GM23338 (cell line): ENCODE measurements at places on chromosomes 11 and 22.

GRCh38 chr11:65417702-65418430 lies 4.7 kb upstream of the NEAT1 start:
- no peak overlapping the region for H3K4me3 ChIP-seq
- peaks cover 56% of the 10 kb centered on the region for H3K4me1 ChIP-seq
- no peak overlapping the region for H3K27ac ChIP-seq
- H3K27me3 ChIP-seq, result no peaks in the 10 kb centered on the region
- DNase-seq, result no peak

GRCh38 chr11:70747285-70747684 lies 349.0 kb downstream of the CTTN start:
- H3K4me3 ChIP-seq, result no peak overlapping the region
- H3K27ac ChIP-seq, result no peak overlapping the region
- H3K36me3 ChIP-seq, result no peaks in the 10 kb centered on the region; the same call in 1 of the 2 replicates
- no peaks in the 10 kb centered on the region for H3K27me3 ChIP-seq
- DNase-seq, result no peak
- peaks cover 18% of the 10 kb centered on the region; the same call in 1 of the 2 replicates for H3K4me1 ChIP-seq

DNA sequence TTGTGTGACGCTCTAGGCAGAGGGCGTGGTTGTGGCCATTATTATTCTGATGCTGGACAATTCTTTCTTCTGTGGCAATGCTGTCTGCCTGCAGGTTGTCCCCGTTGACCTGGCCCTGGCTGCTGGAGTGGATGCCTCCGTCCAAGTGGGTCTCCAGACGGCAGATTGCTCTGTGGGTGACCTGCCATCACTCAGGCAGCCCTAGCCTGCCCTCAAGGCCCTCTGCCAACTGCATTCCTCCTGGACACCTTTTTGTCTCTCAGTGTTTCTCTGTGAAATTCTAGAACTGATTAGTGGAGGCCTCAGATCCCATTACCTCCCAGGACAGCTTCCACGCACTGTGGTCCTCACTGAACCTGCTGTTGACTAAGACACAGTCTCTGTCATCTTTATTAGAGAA lies 86.7 kb downstream of the TBC1D22A start:
- no peaks in the 10 kb centered on the region for H3K4me1 ChIP-seq
- peaks cover 3% of the 10 kb centered on the region; the same call in 1 of the 2 replicates for H3K36me3 ChIP-seq
- no peaks in the 10 kb centered on the region for H3K27me3 ChIP-seq
- H3K4me3 ChIP-seq, result no peak overlapping the region
- no peak overlapping the region for H3K27ac ChIP-seq
- no peak for DNase-seq

DNA sequence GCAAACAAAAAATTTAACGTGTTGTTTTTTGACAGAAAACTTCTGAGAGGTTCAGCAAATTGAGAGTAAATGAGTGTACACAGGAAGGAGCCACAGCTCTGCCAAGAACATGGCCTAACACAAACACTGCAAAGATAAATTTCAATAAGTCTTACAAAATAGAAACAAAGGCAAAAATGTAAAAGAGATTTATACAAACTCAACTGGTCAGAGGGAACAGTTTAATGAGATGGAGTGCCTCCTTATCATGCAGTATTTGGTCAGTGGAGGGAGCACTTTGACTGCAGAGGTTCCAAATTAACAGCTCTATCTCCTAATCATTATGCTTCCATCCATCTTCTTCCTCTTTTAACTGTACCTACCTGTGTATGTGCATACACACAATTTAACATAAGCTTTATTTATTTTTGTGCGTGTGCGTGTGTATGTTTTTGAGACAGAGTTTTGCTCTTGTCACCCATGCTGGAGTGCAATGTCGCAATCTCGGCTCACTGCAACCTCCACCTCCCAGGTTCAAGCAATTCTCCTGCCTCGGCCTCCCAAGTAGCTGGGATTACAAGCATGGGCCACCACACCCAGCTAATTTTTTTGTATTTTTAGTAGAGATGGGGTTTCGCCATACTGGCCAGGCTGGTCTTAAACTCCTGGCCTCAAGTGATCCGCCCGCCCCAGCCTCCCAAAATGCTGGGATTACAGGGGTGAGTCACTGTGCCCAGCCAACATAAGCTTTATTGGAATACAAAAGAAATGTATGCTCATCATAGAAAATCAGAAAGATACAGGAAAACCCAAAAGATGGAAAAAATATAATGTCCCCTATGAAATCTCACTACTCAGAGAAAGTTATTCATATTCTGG lies 111.9 kb downstream of the MRTFA start:
- no peaks in the 10 kb centered on the region for H3K4me1 ChIP-seq
- no peak overlapping the region for H3K27ac ChIP-seq
- peak; percentile 40 for DNase-seq
- H3K27me3 ChIP-seq, result no peaks in the 10 kb centered on the region
- no peaks in the 10 kb centered on the region for H3K36me3 ChIP-seq
- no peak overlapping the region for H3K4me3 ChIP-seq

DNA sequence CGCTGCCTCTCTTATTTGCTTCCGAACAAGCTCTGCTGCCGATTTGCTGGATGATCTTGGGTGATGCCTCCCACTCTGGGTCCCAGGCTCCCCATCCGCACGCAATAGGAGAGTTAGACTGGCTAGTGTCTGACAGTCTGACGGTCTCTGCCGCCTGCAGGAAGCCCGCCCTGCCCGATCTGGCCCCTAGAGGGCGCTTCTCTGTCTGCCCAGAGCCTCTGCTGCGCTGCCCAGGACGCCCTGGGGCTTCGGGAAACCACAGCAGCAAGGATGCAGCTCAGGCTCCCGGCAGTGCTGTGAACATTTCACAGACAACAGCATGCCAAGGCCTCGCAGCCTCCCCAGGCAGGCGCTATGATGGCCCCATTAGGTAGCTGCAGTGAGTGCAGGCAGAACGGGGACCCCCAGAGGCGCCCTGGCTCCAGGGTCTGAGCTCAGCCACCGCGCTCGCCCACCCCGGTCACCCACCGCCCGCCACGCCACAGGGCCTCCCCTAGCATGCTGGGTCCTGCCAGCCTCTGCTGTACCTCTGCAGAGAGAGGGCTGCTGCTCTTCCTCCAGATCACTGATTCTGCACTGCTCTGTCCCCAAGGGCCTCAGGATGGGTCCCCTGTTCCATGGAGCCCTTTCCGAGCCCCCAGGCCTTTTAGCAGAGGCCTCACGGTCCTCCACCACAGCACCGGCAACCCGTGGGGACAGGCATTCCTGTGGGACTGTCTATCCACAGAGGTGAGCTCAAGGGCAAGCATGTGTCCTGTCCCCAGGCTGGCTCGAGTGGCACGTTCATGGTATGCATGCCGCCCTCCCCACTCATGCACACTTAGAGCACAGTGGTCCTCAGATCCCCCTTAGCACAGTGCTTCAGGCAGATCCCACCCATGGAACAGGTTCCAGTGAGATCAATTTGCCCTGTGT lies 4.3 kb upstream of the BAIAP2L2 start:
- H3K36me3 ChIP-seq, result no peaks in the 10 kb centered on the region
- no peak overlapping the region for H3K4me3 ChIP-seq
- H3K27me3 ChIP-seq, result no peaks in the 10 kb centered on the region
- peak; percentile 89 for DNase-seq
- peaks cover 8% of the 10 kb centered on the region; the same call in 1 of the 2 replicates for H3K4me1 ChIP-seq

DNA sequence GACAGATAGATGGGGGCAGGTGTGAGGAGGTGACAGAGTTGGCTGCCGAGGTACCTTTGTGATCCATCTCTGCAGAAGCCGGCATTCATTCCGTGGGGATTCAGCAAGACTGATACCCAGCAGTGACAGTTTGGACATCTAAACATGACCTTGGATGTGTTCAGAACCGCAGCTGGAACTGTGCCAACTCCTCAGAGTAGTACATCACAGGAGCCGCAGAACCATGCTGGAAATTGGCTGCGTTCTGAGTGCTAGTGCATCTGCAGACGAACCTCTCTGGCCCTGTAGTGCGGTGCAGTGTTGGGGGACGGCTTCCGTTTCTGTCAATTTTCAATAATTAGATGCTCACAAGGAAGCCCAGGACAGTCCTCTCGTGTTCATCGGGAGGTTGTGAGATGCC lies 772.1 kb downstream of the NTM start:
- no peaks in the 10 kb centered on the region for H3K27me3 ChIP-seq
- H3K4me3 ChIP-seq, result no peak overlapping the region
- no peak overlapping the region for H3K27ac ChIP-seq

DNA sequence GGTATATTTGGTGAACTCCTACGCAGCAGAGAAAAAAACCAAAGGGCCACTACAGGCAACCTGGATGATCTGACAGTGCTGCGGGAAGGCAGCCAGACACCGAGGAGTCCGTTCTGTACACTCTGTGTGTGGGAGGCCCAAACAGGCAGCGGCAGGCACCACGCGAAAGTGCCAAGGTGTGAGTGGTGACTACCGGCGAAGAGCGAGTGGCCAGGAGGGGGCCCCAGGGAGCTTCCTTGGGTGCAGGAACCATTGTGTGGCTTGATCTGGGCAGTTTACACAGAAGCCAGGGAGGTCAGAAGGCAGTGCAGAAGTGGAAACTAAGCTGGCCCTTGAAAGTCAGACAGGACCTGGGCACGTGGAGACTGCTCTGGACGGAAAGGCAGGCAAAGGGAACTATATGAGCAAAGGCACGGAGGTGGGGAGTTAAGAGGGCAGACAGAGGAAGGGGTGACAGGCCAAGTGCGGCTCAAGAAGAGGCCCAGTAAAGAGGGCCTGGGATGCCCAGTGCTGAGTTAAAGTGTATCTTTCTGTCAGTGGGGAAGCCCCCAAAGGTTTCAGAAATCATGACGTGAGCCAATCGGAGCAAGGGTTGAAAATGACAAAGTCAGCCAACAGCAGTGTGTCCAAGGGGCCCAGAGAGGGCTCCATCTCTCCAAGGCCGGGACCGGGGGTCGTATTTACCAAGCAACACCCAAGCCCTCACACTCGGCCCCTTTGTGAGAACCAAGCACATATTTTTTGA lies 10.6 kb downstream of the TMEM184B start:
- no peak overlapping the region for H3K4me3 ChIP-seq
- no peaks in the 10 kb centered on the region for H3K27me3 ChIP-seq
- DNase-seq, result peak; percentile 85
- H3K4me1 ChIP-seq, result peaks cover 34% of the 10 kb centered on the region

DNA sequence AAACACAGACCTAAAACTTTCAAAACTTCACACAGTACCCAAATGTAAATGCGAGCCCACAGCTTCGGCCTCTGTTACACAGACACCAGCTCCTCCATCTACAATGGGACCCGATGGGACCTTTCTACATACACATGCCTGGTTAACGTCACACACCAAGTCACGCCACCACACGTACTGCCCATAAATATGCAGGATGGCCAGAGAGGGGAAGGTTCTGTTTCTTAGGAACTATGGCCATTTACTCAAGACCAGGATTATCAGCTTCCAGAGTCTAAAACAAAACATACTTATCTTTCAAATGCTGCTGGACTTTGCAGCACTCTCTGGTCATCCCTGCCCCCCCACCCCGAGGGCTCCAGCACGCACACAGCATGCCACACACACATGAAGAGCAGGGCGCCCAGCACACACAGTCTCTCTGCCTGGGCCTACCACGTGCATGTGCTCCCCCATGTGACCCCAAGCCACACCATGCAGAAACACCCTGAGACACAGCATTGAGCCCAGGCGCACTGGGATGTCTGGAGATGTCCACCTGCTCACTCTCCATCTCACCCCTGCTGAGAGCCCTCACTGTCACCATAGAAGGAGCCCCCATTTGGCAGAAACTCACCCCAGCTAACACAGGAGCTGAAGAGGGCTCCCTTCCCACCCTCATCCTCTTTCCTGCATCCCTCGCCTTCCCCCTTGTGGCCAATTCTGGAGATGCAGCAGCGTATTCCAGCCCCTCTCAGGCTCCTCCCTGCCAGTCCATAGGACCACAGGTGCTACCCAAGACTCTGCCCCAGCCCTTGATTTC lies 61.8 kb downstream of the SLC22A12 start:
- H3K27me3 ChIP-seq, result no peaks in the 10 kb centered on the region
- H3K4me1 ChIP-seq, result peaks cover 17% of the 10 kb centered on the region
- peak; percentile 96 for DNase-seq
- no peak overlapping the region for H3K27ac ChIP-seq

DNA sequence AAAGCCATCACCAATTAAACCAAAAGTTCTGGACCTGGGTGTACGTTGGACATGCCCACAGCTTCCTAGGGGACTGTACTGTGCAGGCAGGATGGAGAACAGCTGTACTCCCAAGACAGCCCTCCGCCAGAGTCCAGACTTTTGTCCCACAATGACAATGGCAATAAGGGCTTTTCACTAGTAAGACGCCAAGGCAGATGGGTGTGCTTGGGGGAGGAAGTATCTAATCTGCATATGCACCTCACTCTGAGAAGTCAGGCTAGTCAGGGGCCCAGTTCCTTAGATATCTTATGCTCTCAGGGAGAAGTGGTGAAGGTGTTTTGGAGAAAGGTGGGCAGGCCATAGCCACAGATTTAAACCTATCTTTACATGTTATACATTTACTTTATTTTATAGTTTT lies 85.1 kb upstream of the USP47 start:
- DNase-seq, result peak; percentile 19
- no peaks in the 10 kb centered on the region for H3K27me3 ChIP-seq
- peaks cover 7% of the 10 kb centered on the region; the same call in 1 of the 2 replicates for H3K4me1 ChIP-seq
- H3K4me3 ChIP-seq, result no peak overlapping the region

DNA sequence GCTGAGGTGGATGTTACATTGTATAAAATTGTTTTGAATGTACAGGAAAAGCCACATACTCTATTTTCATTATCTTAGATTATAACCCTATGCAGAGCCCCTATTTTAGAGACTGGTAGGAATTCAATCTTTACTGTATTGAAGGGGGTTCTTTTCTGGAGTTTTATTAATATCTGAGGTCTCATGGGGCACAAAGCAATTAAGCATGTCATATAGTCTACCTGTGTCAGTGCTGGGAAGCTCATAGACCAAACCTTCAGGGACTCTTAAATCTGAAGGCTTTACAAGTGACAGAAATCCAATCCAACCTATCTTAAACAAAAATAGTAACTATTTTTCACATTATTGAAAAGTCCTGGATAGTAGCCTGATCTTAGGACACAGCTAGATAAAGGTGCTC lies 733.7 kb downstream of the NELL1 start:
- no peak overlapping the region for H3K27ac ChIP-seq
- no peak overlapping the region for H3K4me3 ChIP-seq
- H3K36me3 ChIP-seq, result no peaks in the 10 kb centered on the region
- H3K4me1 ChIP-seq, result no peaks in the 10 kb centered on the region
- no peaks in the 10 kb centered on the region for H3K27me3 ChIP-seq
- DNase-seq, result no peak

- peaks cover 30% of the 10 kb centered on the region for H3K4me1 ChIP-seq
- H3K27ac ChIP-seq, result peak overlapping the region; percentile 43; the same call in 1 of the 2 replicates
- no peak overlapping the region for H3K4me3 ChIP-seq
- H3K36me3 ChIP-seq, result no peaks in the 10 kb centered on the region
- no peak for DNase-seq
Observed at GRCh38 chr22:28962042-28962554, 78.7 kb downstream of the ZNRF3 start.

DNA sequence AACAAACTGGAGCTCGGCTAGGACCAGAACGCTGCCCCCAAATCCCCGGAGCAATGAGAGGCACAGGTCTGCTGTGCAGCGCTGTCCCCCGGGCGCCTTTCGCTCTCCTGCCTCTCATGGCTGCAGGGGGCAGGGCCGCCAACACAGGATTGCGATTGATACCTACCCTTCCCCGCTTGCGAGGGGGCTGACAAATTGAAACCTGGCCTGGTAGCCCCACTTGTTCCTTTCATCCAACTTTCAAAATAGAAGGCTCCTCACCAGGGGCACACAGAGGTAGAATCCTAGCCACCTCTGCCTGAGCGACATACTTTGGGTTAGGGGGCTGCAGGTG lies 642 bp upstream of the CASTOR1 start:
- peak overlapping the region; percentile 75 for H3K4me3 ChIP-seq
- DNase-seq, result peak; percentile 75
- H3K36me3 ChIP-seq, result no peaks in the 10 kb centered on the region
- H3K27ac ChIP-seq, result no peak overlapping the region

GRCh38 chr11:73399159-73399590 lies 23.0 kb downstream of the RELT start:
- no peaks in the 10 kb centered on the region for H3K4me1 ChIP-seq
- DNase-seq, result no peak
- no peaks in the 10 kb centered on the region for H3K36me3 ChIP-seq
